ENCODE measurements at places on chromosomes 7 and 10.
A peak's percentile ranks its signal among the peaks of the same experiment; 100 is the strongest.

DNA sequence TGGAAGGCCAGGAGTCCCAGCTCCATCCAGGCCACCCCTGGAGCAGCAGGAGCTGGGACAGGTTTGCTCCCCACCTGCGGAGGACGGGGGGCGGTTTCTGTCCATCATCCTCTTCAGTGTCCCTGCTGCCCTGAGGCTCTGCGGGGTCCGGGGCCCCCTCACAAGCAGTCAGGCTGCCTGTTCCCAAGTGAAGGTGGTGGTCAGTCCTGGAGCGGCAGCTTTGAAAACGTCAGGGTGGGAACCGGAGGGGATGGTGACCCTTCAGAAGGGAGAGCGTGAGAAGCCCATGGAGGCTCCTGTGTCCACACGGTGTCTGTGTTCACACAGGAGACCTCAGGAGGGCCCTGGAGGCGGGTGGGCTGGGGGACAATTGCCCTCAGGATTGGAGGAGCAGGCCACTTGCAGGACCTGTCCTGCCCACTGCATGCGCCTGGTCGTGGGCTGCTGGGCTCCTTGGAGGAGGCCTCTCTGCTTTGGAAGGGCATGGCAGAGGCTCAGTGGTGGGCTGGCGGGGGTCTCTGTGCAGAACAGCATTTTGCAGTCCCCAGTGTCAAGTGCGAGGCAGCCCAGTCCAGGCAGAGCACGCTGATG lies 49.3 kb upstream of the INPP5A start:
- peak; percentile 60 for DNase-seq

- DNase-seq, result no peak
Measured at GRCh38 chr7:45566386-45566785, 7.8 kb upstream of the ADCY1 start.

DNA sequence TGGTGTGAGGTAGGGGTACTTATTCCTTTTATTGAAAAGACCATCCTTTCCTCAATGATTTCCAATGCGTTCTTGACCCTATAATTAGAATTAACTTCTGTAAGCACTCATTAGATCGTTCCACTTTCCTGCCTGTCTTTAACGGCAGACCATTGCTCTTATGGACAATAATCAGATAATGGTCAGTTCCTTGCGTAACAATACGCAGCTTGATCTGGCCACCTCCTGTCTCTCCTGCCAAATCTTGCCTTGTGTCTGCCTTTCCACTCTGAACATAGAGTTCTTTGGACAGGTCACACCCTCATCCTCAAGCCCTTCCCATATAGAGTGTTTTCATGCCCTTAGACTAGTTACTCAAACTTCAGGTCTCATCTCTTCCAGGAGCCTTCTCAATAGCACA lies 2.4 kb upstream of the WIPI2 start:
- DNase-seq, result no peak

GRCh38 chr7:108099713-108100112 lies 30.4 kb downstream of the LAMB4 start:
- no peak for DNase-seq

- DNase-seq, result no peak
Measured at GRCh38 chr7:92824450-92824849, 11.9 kb downstream of the CDK6 start.

DNA sequence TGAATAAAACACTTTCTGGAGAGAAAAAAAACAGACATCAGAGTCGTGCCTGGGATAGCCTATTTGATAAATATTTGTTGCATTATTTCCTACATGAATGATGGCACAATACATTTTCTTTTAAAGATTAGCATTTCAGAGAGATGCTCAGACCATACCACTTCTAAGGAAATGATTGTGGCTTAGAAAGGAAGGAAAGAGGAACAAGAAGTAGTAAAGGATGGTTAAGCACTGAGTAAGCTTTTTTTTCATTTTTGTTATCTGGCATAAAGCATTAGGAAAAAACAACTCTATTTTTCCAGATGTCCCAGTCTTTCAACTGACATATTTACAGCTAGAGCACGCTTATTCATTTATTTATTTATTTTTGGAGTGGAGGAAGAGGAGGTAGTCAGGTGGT lies 258.8 kb upstream of the TEX47 start:
- no peak for DNase-seq

DNA sequence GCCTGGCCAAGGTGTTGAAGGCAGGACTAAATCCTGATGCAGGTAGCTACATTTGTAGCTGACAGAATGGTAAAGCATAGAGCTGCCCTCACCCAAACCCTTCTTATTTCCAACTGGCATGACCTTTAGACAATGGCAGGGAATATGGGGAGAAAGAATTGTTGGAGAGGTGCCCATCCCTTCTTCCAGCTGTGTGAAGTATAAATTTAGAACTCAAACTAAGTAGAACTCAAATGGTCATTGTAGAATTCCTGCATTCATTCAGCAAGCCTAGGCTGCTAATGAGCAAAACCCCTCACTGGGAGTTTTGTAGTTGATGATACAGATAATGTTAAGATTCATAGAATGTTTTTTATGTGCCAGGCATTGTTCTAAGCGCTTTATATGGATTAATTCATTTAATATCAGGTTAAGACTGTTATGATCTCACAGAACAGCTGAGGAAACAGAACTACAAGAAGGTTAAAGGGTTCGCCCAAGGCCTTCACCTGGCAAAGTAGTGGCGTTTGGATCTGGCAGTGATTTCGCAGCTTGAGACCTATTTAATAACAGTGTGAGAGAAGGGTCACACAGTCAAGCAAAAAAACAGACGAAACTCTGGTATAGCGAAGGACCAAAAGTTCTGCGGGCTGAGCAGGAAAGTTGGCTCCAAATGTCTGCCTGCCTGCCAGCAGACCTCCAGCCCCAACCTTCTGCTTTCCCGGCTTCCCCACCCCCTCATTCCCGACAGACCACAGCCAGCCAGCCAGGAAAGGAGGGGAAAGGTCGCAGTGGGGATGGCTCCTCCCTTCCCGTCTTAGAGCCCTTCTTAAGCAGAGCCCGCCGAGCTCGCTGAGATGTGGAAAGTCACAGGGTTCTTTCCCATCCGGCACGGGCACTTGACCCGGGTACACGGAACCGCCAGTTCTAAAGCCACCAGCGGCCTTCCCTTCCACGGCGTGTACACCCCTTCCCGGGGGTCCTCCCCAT lies 1.6 kb upstream of the HILPDA start:
- peak; percentile 89 for DNase-seq

GRCh38 chr10:93445097-93445960 lies 36.8 kb downstream of the MYOF start:
- peak; percentile 98 for DNase-seq

DNA sequence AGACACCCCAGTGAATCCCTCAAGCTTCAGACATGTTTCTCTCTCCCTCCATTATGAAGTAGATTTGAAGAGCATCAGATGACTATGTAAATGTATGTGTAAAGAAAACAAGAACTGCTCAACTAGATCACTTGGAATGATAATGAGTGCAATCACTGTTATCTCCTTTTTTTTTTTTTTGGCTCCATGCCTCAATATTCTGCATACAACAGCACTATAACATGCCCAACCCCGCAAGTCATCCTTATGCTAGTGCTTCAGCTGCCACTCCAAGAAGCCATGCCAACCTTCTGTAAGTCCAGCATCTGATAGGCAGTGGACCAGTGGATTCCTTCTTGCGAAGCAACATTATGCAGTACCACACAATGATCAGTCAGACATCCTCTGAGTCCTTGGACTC lies 133.7 kb downstream of the TFPI2 start:
- DNase-seq, result no peak

- DNase-seq, result no peak
Measured at GRCh38 chr10:16490511-16490910, 31.2 kb downstream of the C1QL3 start.

GRCh38 chr7:16509829-16510228 lies 16.8 kb upstream of the LRRC72 start:
- DNase-seq, result no peak

DNA sequence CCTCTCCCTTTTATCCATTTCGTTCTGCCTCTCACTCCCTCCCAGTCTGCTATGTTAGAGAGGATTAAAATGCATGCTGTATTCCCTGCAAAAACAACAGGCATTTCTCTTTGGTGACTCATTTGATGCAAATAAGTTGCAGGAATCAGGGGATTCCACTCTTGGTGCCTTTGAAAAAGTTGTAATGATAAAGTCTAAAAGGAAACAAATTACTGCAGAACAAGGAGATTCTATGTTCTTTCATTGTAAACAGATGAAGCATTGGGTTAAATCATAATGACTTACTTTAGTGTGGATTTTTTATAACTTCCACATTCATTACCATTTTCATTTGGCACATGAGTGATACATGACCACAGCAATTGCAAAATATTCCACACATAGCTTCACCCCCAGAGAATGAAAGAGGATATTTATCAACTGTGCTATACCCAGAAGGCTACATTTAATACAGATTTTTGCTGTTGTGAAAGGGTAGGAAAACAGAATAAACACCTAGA lies 33.4 kb upstream of the ABLIM1 start:
- DNase-seq, result no peak

- DNase-seq, result no peak
Measured at GRCh38 chr10:78828647-78829539, 239.9 kb upstream of the ZMIZ1 start.

DNA sequence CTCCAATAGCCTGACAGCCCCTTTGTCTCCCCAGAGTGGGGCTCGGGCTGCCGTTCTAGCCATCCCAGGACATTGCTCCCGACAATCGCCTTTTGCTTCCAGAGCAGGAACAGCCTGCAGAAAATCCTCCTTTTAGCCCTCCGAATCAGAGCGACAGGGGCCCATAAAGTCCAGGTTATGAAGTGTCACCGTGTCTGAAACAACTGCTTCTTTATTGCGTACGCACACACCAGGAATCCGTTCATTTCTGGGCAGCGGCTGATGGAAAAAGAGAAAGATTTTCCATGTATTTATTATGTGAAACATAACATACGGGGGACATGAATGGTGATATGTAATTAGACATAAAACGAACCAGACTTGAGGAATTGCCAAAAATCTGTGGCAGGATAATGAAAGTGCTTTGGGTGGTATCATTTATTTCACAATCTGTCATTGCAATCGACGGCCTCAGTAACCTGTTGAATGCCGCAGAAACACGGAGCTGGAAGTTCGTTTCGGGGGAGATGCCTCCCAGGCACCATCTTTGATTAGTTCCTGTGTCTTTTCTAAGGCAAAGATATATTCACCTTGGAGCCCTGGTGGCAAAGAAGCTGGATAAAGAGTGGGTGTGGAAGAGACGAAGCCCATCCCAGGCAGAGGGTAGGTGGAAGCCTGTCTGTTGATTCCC lies 48.1 kb downstream of the FAM241B start:
- DNase-seq, result no peak

DNA sequence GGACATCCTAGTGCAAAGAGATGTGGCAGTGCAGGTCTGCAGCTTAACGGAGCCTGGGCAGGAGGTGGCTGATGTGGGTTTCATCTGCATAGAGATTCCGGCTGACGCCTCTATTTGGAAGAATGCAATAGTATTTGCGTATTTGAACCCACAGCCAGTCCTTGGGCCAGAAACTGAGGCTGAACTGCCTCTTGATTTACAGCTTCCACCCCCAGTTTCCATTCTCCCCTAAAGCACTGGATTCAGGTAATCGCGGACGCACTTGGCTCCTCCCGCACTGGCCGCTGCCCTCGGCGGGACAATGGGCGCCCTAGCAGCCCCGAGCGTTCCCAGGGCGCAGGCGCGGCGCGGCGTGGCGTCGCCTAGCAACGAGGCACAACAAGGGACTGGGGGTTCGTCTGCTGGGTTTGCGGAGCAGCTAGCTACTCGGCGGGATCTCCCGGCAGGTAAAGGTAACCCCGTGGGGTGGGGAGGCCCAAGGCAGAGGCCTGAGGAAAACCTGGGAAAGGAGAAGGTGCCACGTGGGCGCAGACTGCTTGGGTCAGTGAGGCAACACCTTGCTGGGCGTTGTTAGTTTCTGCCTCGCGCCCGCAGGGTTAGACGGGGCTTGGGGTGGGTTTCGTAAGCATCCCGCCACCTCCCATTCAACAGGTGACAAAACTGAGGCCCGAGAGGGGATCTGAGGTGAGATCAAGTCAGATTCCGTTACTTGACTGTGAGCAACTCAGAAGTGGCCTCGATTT lies at the start of gene ARMC3:
Gene ARMC3 (plus strand): TSS at position 393 of the 743 bp plus-strand sequence. CDS start 3,944 bp downstream, outside the sequence.
- no peak for DNase-seq

GRCh38 chr10:48932831-48933664 lies 6.6 kb downstream of the LRRC18 start:
- no peak for DNase-seq

DNA sequence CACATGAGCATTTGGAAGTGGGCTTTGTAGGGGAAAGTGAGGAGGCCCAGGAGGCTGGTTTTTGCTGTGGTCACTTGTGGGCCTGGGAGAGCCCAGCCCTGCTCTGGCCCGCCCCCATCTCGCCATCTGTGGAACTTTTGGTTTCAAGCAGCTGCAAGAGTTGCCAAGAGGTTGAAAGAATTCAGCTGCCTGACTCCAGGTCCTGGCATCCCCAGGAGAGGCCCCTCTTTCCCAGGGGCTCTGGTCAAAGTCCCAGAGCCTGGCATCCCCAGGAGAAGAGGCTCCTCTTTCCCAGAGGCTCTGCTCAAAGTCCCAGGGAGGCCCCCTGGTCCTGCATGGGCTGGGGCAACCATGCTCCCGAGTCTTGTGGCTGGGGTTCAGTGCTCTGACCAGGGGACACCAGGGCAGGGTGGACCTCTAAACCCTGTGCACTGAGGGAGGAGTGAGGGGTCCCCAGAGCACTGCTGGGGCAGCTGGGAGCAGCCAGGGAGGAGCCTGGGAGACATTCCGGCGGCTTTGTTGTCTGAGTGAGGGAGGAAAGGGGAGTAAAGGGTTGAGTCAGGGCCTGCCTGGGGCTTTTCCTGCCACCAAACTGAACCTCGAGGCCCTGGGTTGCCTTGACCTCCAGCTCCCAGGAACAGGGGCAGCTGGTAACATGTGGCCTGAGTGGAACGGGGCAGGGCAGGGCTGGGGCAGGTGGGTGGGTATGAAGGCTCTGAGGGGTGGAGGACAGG lies 27.7 kb upstream of the CSGALNACT2 start:
- DNase-seq, result no peak

DNA sequence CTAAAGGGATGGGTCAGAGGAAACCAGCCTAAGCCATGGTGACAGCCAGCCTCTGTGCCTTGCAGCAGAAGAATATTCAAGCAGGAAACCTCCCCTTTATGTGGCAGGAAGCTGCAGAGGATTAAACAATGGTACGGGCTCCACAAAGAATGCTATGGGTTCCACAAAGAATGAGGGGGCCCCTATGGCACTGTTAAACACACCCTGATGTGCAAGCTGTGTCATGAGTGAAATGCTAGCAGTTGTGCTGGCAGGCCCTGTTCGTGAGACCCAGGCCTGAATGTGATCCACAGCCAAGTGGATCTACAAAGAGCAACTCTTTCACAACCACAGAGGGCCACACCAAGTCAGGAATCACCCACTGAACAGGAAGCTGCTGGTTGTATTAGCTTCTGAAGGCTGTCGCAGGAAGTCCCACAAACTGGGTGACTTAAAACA lies 68.9 kb downstream of the MYOF start:
- no peak for DNase-seq
